ENCODE measurements at places on chromosomes 11 and 22. TPM values are rescaled to one million over a fixed set of nuclear protein-coding genes. Genes with fewer than 3 reads are reported as not detected.

GRCh38 chr22:27699383-27700019, 102.1 kb downstream of the MN1 start:
- DNase-seq = no peak

DNA sequence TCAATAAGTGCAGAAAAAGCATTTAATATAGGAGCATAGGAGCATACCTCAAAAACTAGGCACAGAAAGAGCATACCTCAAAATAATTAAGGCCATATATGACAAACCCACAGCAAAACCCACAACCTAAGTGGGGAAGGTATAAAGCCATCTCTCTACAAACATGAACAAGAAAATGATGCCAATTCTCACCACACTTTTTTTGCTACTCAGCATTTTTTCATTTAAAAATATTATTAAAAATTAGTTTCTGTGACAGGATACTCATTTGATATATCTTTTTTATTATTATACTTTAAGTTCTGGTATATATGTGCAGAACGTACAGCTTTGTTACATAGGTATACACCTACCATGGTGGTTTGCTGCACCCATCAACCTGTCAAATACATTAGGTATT, 352.0 kb downstream of the LUZP2 start:
- no peak for DNase-seq

Gene BEST1
- total RNA-seq = 0.89 TPM

- DNase-seq = no peak
These were observed 120.1 kb downstream of the SWAP70 start for GRCh38 chr11:9783986-9784385.

Gene SCGB2A2
- 410 TPM for total RNA-seq

DNA sequence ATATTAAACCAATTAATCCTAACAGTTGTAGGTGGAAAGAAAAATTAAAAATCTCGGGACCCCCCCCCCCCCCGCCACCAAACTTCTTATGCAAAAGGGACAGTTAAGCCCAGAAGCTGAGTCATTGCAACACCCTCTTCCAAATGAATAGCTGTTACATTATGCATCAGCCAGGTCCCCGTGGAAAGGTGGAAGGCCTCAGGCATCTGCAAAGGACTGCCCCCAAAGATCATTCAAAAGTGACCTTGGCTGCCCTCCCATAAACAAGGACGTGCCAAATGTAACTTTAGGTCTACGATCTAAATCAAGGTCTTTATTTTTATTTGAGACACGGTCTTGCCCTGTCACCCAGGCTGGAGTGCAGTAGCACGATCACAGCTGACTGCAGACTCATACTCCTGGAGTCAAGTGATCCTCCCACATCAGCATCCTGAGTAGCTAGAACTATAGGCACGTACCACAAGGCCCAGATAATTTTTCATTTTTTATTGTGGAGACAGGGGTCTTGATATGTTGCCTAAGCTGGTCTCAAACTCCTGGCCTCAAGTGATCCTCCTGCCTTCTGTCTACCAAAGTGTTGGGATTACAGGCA, 22.8 kb downstream of the SYN3 start:
- no peak for DNase-seq

DNA sequence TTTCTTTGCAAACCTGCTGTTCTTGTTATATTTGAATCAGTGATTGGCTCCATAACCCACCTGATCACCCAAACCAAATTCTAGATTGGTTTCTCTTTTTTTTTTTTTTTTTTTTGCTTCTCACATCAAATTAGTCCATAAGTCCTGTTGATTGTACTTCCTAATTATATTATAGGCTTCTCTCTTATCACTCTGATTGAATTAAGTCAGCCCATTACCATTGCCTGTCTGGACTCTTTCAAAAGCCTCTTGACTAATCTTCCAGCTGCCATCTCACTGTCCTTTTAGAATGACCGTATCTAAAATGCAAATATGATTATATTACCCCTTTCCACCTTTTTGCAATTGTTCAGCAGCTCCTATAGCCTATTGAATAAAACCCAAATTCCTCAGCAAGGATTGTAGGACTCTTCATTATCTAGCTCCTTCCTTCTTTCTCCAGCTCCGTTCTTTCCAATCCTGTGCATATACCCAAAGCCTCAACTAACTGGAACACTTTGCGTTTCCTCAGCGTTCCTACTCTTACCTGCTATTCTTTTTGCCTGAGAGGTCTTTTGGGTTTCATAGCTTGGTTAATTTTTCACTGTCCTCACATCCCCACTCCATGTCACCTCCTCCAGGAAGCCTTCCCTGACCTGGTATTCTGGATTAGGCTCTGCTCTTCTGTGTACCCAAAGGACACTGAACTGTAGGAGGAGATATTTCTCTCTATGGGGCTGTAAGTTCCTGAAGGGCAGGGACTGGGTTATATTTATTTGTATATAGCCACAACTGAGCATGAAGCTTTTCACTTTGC, 423.3 kb downstream of the TMEM135 start:
- DNase-seq = no peak

Gene ROM1
- total RNA-seq = 4.0 TPM

GRCh38 chr22:20238901-20239675, 29.0 kb downstream of the RTN4R start:
- DNase-seq = no peak
